ENCODE measurements at places on chromosomes 2 and 18. TPM values are rescaled to one million over a fixed set of nuclear protein-coding genes. Genes with fewer than 3 reads are reported as not detected.

GNAL gene
- 4.4 TPM for total RNA-seq

CD207 gene
- not detected for total RNA-seq

COL3A1 gene
- total RNA-seq: 86.4 TPM

ARHGEF33 gene
- total RNA-seq: 1.0 TPM

DSC3 gene
- 5.1 TPM for total RNA-seq

SPATA3 gene
- total RNA-seq: not detected

IL36A gene
- not detected for total RNA-seq

METTL8 gene
- 7.6 TPM for total RNA-seq

ITPRIPL1 gene
- total RNA-seq: 1.5 TPM

DNA sequence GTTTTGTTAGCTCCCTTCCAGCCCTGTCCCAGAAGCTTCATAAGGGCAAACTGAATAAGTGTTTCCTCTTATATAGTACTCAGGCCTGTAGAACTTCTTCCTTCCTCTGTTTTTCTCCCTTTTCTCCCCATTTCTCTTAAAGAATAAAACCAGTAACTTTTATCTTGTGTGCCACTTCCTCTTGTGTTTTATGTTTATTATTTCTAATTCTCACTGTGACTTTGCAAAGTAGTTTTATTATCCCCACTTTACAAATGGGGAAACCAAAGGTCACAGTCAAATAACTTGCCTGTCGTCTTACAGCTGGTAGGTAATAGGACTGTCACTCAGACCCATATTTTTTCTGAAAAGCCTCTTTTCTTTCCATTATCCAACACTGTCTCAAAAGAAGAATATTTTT lies 42.4 kb downstream of the RBBP8 start:
- DNase-seq: no peak

DNA sequence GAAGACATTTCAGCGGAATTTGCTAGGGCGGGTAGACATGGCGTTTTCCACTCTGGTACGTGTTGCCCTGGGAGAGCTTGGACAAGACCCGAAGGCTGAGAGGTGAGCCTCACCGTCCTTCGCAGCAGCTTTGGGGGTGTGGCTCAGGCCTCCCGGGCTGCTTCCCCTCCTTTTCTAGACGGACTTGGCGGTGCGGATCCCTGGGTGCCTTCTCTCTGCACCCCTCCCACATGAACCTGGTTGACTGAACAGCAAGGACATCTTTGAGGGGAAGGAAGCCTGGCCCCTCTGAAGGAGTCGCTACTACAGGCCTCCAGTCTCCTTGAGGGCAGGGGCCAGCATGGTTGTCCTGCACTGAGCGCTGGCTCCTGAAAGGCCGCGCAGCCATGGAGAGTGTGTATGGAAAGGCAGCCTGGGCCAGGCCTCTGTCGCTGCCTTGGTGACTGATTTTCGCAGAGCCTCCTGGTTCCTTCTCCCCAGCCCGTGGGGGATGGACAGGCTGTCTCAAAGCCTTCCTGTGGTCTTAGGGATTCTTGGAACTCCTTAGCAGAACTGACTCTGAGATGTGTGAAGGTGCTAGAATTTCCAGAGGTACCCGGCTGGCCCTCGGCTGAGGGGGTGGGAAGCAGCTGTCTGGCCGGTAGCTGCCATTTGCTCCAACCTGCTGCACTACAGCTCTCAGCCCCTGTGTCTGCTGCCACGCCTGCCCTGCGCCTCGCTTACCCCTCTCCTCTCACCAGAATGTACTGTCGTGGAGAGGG lies 9.9 kb downstream of the CNNM4 start:
- no peak for DNase-seq

- DNase-seq: no peak
Measured at GRCh38 chr2:207938886-207939285, 86.4 kb downstream of the PLEKHM3 start.

GRCh38 chr2:24824966-24825882 lies 32.0 kb downstream of the CENPO start:
- peak; percentile 55 for DNase-seq

DNA sequence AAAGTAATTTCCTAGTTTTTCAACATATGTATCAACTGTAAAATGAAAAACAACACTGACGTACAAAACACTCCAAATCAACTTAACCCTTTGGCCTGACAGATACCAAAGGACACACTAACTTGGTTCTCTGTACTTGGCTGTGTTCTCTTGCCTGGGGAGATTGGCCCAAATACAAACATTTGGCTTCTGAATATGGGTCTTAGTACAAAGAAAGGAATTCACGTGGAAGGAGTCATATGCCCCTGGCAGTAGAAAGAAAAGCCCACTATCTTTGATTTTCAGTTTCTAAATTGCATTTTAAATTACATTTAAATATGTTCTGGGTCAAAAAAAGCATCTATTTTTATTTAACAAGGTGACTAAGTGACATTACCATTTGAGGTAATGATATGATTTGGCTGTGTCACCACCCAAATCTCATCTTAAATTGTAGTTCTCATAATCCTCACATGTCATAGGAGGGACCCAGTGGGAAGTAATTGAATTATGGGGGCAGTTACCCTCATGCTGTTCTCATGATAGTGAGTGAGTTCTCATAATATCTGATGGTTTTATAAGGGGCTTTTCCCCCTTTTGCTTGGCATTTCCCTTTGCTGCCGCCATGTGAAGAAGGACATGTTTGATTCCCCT lies 153.6 kb upstream of the CCDC195 start:
- no peak for DNase-seq

- DNase-seq: no peak
Measured at GRCh38 chr2:235945608-235946140, 222.5 kb downstream of the GBX2 start.

DNA sequence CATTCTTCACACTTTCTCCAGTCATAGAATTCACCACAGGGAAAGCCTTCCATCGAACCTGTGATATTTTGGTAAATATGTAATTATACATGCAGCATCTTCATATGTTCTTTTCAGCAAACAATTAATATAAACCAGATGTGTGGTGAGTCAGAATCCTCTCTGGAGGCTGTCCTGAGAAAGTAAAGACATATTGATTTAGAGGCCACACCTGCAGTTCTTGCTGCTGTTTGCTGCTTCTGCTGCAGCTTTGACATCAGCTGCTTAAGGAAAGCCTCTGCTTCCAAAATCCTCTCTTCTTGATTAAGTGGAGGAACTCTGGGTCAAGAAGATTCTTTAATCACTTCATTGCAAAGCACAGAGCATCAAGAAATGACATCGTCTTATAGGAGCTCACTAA lies 568.8 kb upstream of the ZEB2 start:
- no peak for DNase-seq

GRCh38 chr2:238176613-238177012 lies 17.8 kb downstream of the ERFE start:
- DNase-seq: no peak

- peak; percentile 99 for DNase-seq
Measured at GRCh38 chr2:227817850-227818674, 4.4 kb downstream of the CCL20 start.

DNA sequence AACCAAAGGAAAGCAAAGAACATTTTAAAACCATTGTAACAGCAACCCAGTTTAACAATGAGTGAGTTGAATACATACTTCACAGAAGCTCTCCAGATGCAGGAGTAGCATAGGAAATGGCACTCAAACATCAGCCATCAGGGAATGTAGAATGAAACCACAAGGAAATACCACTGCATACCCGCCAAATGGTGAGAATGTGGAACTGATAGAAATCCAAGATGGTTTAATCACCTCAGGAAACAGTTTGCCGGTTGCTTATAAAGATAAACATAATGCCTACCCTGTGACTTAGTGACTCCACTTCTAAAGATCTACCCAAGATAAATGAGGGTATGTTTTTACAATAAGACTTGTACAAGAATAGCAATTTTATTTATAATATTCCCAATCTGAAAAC lies 132.0 kb downstream of the GALNT1 start:
- no peak for DNase-seq

GRCh38 chr2:168310580-168310979 lies 63.2 kb upstream of the STK39 start:
- DNase-seq: no peak

- no peak for DNase-seq
Measured at GRCh38 chr2:199851883-199852282, 891 bp upstream of the FTCDNL1 start.

- no peak for DNase-seq
Measured at GRCh38 chr2:139876321-139876720, 1096.1 kb upstream of the NXPH2 start.

DNA sequence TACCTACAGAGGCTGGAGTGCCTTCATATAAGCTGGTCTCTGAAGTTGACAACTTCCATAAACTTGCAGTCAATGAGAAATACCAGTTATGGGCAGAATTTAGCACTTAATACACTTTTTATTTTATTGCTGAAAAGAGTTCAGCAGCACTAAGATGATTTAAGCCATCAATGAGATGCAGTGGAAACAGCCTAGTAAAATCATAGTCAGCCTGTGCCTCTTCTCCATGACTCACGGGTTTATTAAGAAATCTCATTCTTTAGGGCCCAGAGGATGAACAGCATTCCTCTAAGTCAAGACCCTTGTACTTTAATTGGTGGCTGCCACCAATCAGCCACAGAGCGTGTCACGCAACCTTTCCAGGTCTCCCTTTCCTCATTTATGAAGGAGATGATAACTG lies 1357.9 kb upstream of the CELF4 start:
- DNase-seq: no peak

DNA sequence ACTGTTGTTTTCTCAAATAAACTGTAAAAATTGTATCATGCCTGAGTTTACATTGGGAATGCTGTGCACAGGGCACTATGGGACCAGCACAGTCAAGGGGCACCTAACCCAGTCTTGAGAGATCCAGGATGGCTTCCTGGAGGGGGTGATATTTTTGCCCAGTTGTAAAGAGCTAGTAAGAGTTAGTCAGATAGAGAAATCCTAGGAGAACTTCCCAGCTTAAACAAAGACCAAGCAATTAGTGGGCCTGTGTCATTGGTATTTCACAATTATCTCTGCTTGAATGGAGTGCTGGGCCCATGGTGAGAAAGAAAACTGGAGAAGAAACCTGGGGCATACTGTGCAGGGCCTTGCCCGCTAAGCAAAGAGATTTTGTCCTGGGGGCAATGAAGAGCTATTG lies 12.2 kb downstream of the XDH start:
- no peak for DNase-seq

Data from right atrium auricular region (tissue), 2 donors.